D721Med (cell line): ENCODE measurements at places on chromosomes 2 and 18.

DNA sequence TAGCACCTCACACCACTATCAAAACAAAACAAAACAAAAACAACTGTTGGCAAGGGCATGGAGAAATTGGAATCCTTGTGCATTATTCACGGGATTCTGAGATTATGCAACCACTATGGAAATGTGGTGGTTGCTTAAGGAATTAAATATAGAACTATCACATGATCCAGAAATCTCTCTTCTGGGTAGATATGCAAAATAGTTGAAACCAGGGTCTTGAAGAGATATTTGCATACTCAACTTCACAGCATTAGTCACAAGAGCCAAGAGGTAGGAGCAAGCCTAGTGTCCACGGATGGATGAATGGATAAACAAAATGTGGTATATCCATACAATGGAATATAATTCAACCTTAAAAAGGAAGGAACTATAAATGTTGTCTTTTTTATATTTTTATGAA lies 7.0 kb downstream of the TMEM131 start:
- no peak for DNase-seq

- no peak for DNase-seq
Observed at GRCh38 chr18:46152808-46153617, 48.8 kb downstream of the HAUS1 start.

DNA sequence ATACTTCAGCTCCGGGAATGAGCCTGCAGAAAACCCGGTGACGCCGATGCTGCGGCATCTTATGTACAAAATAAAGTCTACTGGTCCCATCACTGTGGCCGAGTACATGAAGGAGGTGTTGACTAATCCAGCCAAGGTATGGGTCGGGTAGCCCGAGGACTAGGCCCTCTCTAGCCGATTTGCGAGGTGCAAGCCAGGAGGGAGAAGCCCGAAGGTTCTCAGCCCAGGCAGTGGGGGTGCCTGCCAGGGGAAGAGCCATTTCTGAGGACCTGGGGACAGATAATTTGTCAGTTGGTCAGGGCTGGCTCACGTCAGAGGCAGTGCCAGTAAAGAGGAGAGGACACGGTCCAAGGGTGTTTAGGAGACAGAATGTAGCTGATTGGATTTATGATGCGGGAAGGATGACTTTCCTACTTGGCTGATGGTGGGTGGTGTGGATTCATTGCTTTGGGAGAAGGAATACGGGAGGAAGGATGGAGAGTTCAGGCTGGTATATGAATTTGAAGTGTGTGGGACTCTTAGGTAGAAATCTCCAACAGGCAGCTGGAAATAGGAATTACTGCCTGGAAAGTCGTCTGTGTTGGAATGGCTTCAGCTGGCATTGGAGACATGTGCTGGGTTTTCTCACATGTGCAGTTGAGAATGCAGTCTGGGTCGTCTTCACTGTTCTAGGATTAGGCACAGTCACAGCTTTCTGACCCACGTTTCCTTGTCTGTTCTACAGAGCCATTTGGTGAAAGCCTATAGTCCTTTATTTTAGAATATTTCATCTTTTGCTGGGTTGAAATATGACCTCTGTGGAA lies 874 bp downstream of the NDUFAF7 start:
- DNase-seq, result no peak

- DNase-seq, result no peak
Observed at GRCh38 chr2:150690870-150691269, 203.4 kb upstream of the RND3 start.

DNA sequence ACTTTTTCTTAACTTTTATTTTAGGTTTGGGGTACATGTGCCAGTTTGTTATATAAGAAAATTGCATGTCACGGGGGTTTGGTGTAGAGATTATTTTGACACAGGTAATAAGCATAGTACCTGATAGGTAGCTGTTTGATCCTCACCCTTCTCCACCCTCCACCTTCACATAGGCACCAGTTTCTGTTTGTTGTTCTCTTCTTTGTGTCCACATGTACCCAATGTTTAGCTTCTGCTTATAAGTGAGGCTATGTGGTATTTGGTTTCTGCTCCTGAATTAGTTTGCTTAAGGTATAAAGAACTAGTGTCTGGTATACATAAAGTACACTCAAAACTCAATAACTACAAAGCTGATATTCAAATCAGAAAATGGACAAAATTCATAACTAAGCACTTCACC lies 654.6 kb upstream of the LINC00305 start:
- no peak for DNase-seq

- no peak for DNase-seq
Observed at GRCh38 chr18:79741362-79741700, 56.4 kb upstream of the KCNG2 start.

GRCh38 chr2:71604726-71605120 lies 151.4 kb downstream of the DYSF start:
- DNase-seq, result no peak

DNA sequence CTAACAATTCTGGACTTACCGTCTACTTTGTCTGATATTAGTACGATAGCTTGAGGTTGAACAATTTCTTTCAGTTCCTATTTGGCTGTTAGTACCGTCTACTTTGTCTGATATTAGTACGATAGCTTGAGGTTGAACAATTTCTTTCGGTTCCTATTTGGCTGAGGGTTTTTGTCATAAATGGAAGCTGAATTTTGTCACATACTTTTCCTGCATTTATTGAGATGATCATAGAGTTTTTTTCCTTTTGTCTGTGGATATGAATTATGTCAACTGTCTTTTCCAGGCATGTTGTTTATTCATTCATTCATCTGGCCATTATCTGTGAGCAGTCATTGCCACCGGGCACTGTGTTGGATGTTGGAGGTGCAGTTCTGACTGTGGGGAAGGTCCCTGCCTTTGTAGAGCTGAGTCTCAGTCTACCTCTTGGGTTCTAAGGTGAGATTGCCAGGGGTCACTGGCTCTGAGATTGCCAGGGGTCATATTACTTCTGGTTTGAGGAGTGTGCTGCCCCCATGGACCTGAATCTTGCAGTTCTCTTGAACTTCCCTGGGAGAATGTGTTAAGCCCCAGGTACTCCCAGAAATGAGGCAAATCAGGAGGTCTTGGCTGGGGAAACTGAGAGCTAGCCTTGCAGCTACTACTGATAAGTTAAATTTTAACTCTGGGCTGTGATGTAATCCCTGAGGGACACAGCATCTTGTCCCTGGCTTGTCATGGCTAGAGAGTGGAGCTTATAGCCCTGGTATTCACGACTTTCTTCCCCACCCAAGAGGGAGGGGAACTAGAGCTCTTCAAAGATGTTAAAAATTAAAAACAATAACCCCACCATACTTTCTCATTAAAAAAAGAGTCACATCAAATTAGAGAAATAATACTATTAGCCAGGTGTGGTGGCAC lies 89.1 kb upstream of the MBOAT2 start:
- no peak for DNase-seq

DNA sequence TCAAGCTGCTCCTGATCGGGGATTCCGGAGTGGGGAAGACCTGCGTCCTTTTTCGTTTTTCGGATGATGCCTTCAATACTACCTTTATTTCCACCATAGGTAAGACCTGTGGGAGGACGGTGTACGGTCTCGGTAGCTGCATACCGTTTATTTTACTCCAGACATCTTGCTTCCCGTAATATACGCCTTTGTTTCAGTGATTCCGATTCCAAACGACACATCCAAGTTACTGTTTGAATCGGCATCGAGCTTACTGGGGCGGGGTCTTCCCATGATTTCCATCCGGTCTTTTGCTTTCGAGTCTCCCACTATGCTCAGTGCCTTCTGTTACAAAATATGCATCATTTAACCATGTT lies 731 bp downstream of the RAB10 start:
- DNase-seq, result no peak

- no peak for DNase-seq
Observed at GRCh38 chr2:23078784-23079434, 306.1 kb upstream of the KLHL29 start.

DNA sequence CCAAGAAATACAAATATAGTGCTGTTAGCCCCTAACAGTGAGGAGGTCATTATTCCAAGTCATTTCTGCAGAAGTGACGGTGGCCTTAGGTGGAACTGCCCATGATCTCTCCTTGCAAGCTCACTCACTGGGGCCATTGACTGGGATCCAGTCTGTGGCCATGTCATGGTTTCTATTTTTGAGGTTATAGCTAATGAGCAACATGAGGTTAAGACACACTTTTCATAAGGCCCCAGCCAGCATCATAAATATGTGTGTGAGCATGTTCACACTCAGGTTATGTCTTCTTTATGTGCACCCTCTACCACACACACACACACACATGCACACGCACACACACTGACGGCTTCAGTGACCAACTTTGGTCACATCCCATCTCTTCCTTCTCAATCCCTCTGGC lies 484 bp downstream of the AFF3 start:
- DNase-seq, result no peak

GRCh38 chr18:492451-492850 lies 8.1 kb downstream of the COLEC12 start:
- DNase-seq, result no peak

DNA sequence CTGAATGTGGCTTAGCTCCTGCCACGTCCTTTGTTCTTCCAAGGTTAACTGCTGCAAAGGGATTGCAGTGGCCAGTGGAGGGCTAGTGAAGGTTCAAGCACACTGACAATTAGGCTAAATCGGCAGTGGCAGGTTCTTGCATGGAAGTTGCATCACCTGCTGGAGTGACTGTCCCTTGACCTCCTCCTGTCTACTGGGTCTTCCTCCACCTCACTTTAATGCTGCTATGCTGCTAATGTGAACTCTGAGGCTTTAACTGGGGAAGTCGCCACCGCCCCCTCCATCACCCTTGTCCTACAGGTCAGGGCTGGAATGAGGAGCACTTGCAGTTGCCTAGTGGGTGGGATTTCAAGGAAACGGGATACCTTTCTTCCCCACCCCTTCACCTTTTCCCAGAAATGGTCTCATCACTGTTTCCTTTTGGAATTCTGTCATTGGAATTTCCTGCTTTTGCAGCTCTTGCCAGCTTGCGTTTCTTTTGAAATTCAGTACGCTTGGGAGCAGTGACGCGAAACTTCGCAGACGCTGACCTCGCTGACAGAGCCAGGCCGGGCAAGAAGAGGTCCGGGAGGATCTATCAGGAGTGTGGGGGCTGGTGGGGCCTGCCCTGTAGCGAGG lies 150.3 kb downstream of the SH3RF3 start:
- DNase-seq, result no peak

- DNase-seq, result no peak
Observed at GRCh38 chr18:25365242-25365641, 13.3 kb upstream of the ZNF521 start.

DNA sequence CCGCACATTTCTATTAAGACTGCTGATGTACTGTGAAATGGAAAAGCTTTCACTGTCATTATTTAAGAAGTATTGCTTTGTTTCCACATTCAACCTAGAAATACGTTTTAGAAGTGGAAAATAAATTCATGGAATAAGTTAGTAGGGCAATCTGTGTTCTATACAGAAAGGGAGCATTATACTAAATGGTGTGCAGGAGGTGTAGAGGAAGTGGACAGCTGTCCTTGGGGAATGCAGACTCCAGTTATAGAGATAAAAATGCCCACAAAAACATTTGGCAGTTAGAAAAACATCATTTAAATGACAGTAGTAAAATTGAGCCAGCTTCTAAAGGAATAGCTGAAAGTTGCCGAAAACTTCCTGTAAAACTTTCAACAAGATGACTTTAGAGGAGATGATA lies 46.8 kb downstream of the PIK3C3 start:
- no peak for DNase-seq

- DNase-seq, result no peak
Observed at GRCh38 chr2:241509155-241509784, 886 bp upstream of the STK25 start.

- no peak for DNase-seq
Observed at GRCh38 chr2:219331560-219332213, 857 bp downstream of the RESP18 start.

DNA sequence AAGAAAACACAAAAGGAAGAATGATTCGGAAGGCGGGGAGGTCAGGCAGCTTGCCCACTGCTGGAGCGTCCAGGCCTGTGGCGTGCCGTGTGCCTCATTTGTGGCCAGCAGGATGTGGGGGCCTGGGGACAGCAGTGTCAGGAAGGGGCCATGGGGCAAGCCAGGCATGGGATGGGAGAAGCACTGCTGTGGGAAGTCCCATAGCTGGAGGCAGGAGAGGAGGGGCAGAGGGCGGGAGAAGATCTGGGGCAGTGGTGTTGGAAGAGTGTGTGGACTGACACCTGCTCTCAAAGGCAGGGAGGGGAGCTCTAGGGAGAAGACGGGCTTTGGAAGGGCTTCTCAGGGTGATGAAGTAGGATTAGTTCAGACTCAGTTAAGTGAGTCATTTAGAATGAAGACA lies 133.7 kb downstream of the ACOXL start:
- DNase-seq, result no peak

DNA sequence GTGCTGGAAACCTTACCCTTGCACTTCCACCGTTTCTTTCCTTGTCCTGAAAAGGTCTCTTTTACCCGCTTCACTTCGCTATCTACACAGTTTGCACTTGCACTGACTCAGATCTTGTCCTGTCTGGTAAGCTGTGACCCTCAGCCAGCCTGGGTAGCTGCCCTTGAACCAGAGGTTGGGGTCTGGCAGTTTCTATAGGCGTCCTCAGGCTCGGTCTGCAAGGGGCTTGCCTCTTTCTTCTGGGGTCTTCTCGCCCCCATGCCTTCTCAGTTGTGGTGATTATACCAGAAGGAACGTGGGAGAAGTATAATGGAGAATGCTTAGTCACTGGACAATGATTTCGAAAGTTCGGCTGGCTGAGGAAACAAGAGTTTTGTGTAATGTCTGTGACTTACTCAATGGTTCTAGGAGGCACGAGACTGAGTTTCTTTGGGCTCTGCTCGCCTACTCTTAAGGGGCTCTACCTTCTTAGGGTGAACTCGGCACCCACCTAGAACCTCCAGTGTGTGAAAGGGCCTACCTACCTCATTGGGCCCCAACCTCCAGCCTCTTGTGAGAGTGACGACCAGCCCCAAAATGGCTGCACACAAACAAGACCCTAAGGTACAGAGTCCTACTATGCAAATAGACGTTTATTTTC lies 6.9 kb upstream of the STAT1 start:
- DNase-seq, result no peak

DNA sequence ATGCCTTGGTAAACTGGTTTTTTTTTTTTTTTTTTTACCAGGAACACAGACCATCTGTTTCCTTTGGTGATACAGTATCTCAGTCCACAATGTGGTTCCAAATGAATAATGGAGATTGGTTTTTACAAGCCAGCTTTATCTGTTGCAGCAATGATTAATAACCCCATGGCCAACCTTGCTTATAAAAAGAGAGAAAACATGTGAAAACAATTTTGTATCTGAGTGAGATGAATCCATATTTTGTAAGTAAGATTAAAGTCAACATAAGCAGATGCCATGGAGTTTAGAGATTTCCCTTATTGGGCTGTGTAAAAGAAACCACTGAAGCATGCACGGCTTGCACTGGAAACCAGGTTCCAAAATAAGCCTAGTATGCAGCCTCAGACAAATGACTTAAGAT lies 108.6 kb upstream of the CNTNAP5 start:
- DNase-seq, result peak; percentile 4

- no peak for DNase-seq
Observed at GRCh38 chr2:38898256-38898655, 8.6 kb downstream of the ARHGEF33 start.

- no peak for DNase-seq
Observed at GRCh38 chr2:77169426-77169825, 352.8 kb downstream of the LRRTM4 start.

GRCh38 chr18:53909668-53910067 lies 314.8 kb downstream of the MBD2 start:
- DNase-seq, result no peak
